NCI-H1417 (cell line): ENCODE measurements at places on chromosomes 7 and 10.

- DNase-seq, result no peak
These were observed 105.8 kb downstream of the SFMBT2 start for GRCh38 chr10:7305053-7305452.

- DNase-seq, result no peak
These were observed 117.6 kb upstream of the DNAJB12 start for GRCh38 chr10:72472306-72472705.

DNA sequence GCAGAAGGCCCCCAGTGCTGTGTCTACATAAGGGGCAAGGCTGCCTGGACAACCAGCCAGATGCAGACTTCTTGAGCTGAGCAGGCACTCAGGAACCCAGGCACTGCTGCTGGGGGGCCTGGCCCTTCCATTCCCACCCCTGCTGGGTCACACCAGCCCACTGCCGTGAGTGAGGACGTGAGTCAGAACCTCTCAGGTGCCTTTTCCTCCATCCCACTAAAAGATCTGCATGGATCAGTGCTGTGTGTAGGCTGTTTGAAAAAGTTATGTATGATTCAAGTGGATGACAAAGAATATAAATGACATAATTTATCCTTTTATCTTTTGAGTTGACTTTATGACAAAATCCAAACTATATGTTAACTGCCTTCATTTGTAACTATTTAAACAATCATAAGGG, 499.3 kb downstream of the INHBA start:
- no peak for DNase-seq

DNA sequence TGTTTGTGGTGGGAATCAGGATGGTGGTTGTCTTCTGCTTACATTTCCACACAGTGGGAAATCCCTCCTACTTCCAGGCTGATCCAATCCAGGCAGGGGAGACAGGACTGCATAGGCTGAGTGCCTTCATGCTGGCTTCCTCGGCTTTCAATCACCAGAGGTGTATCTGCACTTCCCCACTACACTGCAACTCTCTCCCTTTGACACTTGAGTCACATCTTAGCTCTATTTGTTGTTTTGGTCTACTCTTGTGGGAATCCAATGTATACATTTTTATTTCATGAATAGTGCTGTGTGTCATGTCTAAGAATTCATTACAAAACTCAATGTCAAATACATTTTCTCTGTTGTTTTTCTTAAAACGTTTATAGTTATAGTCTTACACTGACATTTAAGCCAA, 735.6 kb downstream of the XPNPEP1 start:
- no peak for DNase-seq
